ENCODE measurements at places on chromosomes 4 and X.

DNA sequence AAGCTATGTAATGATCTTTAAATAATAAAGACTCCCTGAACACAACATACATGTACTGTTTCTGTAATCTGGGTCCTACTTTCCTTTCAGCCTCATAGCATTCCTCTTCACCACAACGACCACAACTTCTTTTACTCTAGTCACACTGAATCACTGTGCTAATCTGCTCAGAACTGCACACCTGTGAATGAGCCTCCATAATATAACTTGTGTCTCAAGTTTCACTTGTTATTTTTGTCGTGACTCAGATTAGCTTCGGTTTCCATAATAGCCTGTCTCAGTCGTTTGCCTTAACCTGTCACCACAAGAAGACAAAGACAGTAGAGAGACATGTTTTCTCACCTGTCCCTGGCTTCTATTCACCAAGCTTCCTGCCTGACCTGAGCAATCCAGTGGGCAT, 61.8 kb downstream of the MAGED1 start:
- no peak for DNase-seq

DNA sequence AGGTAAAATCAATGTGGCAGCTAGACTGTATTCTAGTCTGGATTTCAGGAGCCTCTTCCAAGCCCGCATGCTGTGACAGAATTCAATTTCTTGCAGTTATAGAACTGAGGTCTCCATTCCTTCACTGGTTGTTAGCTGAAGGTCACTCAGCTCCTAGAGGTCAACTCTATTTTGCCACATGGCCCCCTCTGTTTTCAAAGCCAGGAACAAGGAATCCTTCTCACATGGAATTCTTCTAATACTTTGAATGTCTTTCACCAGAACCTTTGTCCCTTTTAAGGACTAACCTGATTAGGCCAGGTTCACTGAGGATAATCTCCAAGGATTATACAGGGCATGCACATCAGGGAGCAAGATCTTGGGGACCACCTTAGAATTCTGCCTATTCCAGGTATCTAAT, 23.4 kb upstream of the MMRN1 start:
- DNase-seq, result no peak

DNA sequence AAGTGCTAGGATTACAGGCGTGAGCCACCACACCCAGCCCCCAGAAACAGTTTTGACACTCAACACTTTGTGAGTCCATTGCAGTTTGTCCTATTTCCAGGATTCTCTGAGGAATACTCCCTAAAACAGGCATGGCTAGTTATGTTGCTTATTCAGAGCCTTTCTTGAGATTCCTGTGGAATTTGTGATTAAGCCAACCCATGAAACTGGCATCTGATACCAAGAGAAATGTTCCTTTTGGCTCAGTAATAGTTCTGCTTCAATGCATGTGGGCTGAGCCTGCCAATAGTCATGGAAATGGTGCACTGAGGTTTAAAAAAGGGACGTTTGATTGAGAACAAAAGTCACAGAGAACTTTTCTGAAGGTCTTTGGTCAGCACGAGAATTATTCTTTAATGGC, 241.7 kb downstream of the PPP1R2C start:
- no peak for DNase-seq

DNA sequence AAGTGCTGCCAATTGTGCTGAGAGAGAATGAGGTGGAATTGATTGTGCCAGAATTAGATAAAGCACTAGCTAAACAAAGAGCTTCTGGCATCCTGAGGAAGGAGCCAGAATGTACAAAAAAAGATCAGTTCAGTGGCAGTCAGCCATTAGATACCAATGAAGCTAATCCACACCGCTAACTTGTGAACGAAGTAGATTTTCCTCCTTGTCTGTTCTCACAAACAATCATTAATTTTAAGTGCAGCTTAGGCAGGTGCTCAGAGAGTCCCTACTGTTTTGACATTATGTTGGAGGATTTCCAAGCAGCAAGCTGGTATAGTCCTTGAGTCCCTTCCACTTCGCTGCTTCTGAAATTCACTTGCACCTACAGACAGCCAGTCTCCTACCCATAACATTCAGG, 617.4 kb downstream of the CENPC start:
- no peak for DNase-seq

DNA sequence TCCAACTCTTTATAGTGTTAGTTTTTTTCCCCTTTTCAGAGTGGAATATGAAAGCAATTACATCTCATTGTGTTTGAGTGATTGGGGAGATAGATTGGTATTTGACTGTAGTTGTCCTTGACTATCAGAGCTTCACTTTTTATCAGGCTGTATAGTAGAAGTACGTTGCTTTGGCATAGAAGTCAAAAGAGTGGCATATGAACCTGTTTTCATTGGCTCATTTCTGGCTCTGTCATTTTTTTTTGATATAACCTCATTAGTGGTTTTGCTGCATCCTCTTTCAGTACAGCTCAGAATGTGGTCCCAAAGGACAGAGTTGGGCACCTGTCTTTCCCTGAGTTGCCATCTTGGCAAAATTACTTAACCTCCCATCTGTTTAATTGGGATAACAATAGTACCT, 1.4 kb downstream of the TMA16 start:
- DNase-seq, result no peak

- no peak for DNase-seq
These were observed 5.7 kb downstream of the RAB40A start for GRCh38 chrX:103513476-103514108.

GRCh38 chr4:13766761-13767540, 139.4 kb upstream of the BOD1L1 start:
- no peak for DNase-seq

- no peak for DNase-seq
These were observed 33.6 kb downstream of the KDM6A start for GRCh38 chrX:44906542-44906941.

GRCh38 chrX:73812256-73812655, 249.3 kb downstream of the CHIC1 start:
- no peak for DNase-seq

DNA sequence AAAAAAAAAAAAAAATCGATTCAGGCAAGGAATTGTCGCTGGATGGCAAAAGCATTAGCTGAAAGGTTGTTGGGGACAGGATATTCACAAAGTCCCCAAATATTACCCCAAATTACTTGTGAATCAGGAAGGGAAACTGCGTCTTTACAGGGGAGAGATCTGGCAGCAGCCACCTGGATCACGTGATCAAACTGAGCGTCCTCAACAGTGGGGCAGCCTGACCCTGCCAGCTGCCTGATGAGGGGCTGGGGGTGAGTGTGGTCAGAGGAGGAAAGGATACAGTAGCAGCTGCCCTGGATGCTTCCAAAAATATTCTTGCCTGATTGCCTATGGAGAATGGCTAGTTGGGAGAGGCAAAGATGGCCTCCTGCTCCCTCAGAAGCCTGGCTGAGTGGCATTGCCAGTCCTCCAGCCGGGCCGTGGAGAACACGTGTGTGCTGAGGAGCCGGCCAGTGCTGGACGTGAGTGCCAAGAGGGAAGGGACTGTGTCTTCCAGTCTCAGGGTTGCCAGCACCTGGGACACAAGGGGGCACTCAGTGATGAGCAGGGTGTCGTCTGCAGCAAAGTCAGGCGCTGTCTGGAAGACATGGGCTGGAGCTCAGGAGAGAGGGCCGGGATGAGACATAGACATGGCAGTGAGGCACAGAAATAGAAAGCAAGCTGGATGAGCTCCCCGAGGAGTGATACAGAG, 3.0 kb upstream of the LAGE3 start:
- DNase-seq, result no peak

DNA sequence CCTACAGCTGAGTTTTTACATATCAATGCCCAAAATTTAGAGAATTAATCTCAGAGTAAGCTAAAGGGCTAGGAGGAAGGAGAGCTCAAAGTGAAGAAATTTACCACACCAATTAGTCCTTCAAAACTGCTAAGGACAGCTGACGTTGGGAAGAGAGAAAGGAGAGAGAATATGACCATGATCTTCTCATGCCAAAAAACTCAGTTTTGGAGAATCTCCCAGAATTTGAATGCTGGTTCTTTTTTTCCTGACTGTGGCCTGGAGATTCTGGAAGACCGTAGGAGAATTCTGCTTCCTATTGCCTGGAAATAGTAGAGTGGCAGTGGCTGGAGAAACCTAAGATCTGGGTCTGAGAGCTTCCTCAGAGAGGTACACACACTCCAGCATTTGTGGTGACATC, 834.4 kb upstream of the SLIT2 start:
- DNase-seq, result no peak

- no peak for DNase-seq
These were observed 275.0 kb upstream of the INTU start for GRCh38 chr4:127357765-127358164.

- no peak for DNase-seq
These were observed 50.8 kb upstream of the BOD1L1 start for GRCh38 chr4:13678186-13678924.

DNA sequence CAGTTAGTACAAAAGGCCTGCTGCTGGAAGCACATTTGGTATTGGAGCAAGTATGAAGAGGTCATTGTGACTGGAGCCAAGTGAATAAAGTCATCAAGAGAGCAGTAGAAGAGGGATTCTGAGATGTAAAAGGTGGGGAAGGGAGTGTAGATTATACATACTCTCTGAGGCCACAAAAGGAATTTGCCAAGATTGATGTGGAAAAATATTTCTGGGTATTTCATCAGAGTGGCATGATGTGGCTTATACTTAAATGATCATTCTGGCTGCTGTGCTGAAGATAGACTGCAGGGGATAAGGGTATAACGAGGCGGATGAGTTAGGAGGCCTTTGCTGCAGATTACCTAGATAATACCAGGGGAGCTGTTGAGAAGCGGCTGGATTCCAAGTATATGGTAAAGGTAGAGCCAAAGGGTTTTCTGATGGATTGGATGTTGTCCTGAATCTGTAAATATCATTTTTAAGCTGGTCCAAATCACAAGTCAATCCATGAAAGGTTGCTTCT, 231.8 kb upstream of the AGA start:
- DNase-seq, result no peak

DNA sequence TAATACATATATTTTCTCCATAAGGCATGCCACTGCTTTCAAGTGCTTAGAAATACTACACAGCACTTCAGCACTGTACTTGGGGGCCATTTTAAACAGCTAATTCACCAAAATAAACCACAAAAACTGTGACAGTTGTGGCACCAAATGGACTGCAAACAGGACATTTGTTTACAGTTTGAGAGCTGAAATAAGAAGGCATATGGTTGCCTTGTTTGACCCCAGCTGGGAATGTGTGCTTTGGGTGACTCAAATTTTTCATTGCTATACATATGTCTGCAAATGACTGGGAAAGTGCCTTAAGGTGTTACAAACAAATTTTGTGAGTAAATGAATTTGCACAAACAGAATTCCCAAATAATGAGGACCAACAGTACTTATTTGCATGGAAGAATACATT, 124.2 kb downstream of the BANK1 start:
- no peak for DNase-seq

- no peak for DNase-seq
These were observed 7.0 kb downstream of the NAT8L start for GRCh38 chr4:2066011-2066551.

- no peak for DNase-seq
These were observed 449.1 kb downstream of the FAM133A start for GRCh38 chrX:94123062-94123461.

GRCh38 chrX:150692831-150693724, at the start of gene MTMR1:
Gene MTMR1 (plus strand): TSS chrX:150693396. CDS start chrX:150693531, 135 bp downstream.
- DNase-seq, result no peak

GRCh38 chrX:13142891-13143290, 98.5 kb upstream of the FAM9C start:
- no peak for DNase-seq

GRCh38 chr4:184733654-184734524, at the start of gene CENPU:
Gene CENPU (minus strand): TSS chr4:184734096. CDS start chr4:184734062, 34 bp downstream.
- peak; percentile 98 for DNase-seq

GRCh38 chr4:123438031-123438430, 41.4 kb downstream of the SPRY1 start:
- no peak for DNase-seq

DNA sequence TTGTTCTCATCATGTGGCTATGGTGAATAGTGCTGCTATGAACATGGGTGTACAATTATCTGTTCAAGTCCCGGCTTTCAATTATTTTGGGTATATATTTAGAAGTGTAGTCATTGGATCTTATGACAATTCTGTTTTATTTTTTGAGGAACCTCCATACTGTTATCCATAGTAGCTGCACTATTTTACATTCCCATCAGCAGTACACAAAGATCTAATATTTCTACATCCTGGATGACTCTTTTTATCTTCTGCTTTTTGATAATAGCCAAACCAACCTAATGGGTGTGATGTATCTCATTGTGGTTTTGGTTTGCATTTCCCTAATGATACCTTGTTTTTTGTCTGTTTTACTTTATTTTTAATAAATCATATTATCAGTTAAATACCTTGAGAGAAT, 12.9 kb upstream of the IL13RA1 start:
- no peak for DNase-seq

DNA sequence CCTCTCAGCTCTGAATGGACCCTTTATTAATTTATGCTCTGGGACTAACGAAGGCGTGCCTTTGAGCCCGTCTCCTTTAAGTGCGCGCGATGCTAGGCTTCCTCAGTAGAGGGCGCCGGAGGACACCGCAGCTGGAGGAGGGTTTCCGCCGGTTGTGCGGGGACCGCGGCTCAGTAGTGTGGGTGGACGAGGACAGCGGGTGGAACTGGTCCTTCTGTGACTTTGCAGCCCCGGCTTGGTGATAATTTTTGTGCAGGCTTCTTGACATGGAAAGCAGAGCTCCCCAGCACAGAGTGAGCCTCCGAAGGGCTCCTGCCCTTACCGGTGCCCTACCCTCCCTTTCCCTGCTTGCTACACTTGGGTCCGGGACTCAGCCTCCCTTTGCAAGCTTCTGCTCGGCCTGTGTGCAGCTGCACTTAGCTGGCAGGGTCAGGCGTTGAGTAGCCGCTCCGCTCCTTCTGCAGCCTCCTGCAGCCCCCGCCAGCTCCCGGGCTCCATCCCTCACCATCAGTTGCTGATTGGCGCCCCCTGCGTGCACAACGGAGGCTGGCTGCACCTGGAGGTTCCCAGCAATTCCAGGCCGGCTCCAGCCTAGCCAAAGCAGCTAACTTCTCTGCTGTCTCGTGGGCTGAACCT, 26.8 kb upstream of the BOD1L1 start:
- peak; percentile 68 for DNase-seq

DNA sequence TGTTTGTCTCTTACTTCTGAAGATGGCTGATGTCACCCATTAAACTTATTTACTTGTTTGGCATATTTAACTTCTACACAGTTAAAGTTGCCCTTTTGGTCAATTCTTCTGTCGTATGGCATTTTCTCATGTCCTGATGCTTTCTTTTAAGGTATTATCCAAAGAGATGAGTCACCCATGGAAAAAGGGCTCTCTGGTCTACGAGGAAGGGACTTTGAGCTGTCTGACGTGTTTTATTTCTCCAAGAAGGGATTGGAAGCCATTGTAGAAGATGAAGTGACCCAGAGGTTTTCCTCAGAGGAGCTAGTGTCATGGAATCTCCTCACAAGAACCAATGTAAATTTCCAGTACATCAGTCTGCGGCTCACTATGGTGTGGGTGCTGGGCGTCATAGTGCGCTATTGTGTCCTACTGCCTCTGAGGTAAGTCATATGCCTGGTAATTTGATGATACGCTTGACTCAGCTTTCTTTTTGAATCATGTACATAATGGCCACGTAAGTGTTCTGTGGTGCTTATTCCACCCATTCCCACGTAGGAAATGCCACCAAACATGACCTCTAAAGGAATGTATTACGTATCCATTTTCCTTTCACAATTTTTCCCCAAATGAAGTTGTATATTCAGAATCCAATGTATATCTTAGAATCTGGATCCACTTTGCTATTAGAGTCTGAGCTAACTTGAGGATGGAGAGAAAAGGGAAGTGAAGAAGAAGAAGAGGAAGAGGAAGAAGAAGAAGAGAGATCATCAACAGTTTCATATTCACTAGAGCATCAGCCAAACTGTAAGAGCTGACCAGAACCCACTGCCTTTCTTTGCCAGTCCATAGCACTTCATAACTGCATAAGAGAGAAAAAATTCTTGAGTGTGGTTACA, 45.7 kb downstream of the GPAT3 start:
- no peak for DNase-seq

Data from IMR-90 (cell line).